ENCODE measurements at places on chromosomes 7 and 10.
A peak's percentile ranks its signal among the peaks of the same experiment; 100 is the strongest.

- DNase-seq = no peak
These were observed 27.4 kb upstream of the CAPZA2 start for GRCh38 chr7:116834815-116835504.

GRCh38 chr10:109941236-109941862, 18.0 kb upstream of the XPNPEP1 start:
- DNase-seq = no peak

DNA sequence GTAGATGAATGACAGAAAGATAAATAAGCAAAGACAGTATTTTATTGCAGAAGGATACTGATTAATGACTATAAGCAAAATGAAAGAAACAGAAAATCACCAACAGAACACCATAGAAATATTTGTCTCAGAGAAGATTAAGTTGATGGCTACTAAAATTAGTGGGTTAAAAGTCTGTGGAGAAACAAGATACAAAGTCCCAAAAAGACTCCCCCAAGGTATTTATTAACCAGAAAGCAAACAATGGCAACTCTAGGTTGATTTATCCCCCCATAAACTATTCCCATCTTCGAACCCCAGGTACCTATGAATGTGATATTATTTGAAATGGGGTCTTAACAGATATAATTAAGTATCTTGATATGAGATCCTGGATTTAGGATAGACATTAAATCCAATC, 1104.5 kb upstream of the PHF14 start:
- DNase-seq = no peak

DNA sequence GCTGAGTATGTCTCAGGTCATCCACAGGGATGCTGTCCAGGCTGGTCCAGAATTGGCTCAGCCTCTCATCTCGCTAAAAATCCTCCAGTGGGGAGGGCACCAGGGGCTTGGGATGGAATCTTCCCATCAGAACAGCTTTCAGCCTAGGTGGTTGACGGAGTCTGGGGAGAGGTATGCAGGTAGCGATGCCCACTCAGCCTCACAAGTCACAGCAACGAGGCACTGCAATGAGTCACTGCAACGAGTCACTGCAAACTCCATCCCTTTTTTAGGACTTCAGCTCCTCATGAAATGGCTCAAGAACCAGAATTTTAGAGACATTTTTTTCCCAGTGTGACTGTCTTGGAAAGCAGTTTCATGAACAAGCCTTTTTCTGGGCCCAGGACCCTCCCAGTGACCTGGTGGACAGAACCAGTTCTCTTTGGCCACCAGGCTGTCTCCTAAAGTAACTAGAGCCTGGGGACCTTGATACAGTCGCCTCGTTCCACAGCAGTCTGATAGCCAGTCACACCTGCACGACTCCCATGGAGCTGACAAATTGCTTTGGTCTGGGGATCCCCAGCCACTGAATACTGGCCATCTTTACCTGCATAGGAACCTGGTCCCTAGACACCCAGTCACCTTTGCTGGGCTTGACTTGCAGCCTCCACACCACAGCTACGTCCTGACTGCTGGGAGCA, 41.3 kb upstream of the PPP2R2D start:
- DNase-seq = no peak

GRCh38 chr10:12799714-12800113, 201.8 kb downstream of the CCDC3 start:
- DNase-seq = no peak

DNA sequence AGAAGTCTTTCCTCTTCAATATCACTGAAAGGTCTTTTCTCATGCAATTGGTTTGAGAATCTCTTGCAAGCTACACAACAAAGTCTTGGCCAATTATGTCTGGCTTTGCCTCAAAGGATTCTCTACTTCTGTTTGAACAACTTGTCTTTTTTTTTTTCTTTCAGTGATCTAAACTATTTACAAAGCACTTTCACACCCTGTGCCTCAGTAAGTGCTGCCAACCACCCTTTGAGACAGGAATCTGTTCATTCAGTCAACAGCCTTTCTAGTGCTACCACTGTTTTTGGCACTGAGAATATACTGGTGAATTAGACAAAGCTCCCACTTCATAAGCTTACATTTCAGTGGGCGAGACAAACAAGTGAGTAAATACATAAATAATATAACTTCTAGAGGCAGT, 26.9 kb upstream of the SDK1 start:
- no peak for DNase-seq

DNA sequence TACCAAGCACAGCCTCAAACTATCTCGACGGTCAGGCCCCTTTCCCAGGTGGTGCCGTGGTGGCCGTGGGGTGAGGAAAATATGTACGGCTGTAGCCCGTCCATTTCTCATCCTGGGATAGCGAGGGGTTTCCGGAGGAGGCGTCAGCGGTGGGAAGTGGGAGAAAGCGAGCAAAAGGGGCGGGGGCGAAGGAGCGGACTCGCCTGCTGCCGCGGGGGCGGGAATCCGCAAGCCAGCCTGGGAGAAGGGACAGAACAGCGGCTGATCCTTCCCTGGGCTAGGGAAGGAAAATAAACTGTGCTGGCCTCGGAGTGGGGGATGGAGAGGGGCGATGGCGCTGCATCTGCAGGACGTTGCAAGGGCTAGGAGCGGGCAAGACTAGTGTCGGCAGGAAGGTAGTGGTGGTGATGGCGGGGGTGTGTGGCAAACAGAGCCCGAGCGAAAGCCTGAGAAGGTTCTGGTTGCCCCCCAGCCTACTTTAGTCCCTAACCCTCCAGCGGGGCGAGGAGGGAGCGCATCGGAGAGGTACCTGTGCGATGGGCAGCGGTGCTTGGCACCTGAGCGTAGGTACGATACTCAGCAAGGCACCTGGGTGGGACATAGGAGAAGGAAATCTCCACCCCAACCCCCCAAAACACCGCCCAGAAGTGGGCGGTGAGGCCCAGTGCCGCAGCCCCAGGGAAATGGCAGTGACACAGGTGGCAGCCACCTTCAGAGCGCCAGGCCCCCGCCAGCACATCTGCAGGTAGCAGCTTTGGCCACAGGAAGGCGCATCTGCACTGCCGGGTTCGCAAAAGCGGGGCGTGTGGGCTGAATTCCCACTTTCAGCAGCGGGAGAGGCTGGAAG, 49.9 kb upstream of the STEAP1B start:
- no peak for DNase-seq

GRCh38 chr7:71846160-71846559, 566.0 kb downstream of the CALN1 start:
- DNase-seq = no peak

DNA sequence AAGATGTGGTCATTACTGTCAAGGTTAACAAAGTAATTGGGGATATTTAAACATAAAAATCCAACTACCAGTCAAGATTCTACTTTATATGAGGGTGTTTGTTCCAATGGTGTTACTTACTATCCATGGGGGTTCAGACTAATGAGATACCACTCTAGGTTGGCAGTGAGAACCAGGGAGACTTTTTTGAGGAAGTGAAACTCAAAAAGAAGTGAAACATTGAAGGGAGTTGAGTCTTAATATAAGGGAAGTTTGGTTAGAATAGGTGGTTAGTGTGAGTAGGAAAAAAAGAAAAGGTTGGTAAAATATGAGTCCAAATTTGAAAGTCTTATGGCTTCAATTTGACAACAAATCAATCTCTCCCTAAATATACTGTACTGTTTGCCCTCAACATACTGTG, 123.6 kb upstream of the ANK3 start:
- DNase-seq = no peak

DNA sequence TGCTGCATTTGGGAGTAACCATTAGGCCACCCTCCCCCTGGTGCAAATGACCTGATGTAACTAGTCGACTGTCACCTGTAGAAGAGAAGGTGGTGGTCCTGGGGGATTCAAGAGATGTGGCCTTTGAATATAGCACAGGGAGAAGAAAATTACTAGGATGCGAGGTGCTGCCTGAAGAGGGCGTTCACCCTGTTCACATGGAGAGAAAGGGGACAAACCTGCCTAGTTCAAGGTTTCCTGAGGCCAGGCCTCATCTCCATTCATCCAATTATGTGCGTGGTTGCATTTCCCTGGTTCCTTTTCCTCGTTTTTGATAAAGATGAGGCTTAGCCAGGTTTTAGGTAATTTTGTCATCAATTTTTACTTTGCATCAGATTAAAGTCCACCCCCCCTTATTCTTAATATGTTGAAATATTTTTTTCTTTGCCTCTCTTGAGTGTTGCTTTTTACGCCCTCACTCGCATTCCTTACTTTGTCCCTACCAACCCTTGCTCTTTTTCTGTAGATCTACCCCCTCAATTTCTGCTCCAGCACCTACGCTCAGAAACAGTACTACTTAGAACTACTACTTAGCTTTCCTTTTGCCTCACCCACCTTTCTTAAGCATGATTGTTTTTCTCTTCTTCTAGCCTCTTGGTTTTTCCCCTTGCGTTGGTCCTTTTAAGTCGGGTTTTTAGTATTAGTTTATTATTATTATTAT, 13.7 kb downstream of the CLCN1 start:
- DNase-seq = no peak

GRCh38 chr7:64651632-64652165, 14.2 kb upstream of the ZNF107 start:
- DNase-seq = no peak

DNA sequence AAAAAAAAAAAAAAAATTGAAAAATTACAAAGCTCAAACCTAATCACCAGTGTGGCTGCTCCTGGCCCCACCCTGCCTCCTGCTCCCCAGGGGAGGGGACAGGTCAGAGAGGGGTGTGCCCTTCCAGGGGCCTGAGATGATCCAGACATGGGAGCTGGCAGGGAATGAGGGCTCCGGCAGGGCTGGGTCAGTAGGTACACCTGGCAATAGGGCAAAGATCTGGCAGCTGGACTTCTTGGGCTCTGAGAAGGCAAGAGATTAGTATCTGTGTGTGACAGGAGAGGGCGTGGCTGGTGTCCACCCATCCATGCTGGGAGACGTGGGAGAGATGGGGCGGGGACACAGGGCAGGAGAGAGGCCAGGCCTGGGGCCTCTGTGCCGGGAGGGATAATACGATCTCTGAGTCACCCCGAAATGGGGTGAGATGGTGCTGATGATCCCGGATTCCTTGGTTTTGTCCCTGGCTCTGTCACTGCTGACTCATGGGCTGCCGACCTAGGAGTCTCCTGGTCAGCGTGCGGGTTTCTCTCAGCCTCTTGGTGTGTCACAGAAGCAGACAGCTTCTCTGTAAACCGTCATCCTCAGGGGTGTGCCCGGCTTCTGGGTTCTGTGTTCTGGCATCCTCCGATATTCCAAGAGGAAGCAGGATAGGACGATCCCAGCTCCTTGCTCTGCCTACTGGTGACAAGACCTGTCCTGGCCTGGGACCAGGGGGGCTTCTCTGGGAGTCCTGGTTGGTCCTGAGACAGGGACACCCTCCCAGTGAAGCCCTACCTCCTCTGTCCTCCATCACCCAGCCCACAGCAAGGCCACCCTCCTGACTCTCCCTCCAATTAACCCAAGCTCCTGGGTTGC, 8.2 kb upstream of the CLDN4 start:
- no peak for DNase-seq

GRCh38 chr7:2567679-2568278, 9.0 kb downstream of the IQCE start:
- DNase-seq = peak; percentile 50

- peak; percentile 93 for DNase-seq
These were observed 336.7 kb upstream of the KLF6 start for GRCh38 chr10:4121502-4122380.

DNA sequence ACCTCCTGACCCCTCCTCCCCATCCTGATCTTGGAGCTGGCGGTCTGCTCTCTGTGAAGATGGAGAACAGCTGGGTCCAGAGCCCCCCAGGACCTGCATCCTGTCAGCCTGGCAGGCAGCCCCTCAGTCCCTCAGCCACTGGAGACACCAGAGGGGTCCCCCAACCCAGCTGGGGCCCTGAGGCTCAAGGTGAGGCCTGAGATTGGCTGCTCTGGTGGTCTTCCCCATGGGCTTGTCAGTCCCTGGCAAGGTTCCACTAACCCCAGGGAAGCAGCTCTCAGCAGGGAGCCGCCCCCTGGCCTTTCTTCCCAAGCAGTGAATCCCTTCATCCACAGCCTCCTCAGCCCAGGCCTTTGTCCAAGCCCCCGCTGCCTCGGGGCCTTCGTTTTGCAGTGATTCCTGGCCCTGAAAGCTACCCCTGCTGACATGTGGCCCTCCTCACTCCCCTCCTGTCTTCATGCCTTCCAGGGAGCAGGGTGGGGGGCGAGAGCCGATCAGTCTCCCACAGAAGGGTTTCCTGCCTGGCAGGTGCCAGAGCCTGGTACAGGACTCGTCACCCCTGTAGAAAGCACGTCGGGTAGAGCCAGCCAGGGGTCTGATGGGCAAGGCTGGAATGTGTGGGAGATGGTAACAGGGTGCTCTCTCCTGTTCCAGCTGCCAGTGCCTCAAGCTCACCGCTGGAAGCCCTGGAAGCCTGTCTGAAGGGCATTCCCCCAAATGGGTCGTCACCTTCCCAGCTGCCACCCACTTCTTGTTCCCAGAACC, 48.5 kb downstream of the ZNF467 start:
- no peak for DNase-seq

GRCh38 chr7:66974986-66975590, 20.3 kb downstream of the SBDS start:
- DNase-seq = no peak
